ENCODE measurements at places on chromosomes 2 and 18.

DNA sequence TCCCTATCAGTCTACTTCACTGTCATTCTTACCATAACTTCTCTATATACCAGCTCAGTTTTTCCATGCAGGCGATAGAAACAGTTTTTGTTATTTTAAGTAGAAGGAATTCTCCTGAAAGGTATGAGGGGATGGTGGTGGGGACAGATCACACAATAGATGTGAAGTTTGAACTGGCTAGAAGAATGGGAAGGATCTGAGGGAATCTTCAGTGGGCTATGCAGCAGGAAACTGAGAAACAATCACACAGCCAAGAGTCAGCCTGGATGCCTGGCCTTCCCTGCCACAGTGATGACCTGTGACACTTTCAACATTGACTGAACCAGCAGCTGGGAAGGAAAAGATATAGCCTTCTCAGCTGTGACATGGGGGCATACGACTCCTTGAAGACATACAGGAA is 329.1 kb upstream of the GULP1 start:
- DNase-seq: no peak

DNA sequence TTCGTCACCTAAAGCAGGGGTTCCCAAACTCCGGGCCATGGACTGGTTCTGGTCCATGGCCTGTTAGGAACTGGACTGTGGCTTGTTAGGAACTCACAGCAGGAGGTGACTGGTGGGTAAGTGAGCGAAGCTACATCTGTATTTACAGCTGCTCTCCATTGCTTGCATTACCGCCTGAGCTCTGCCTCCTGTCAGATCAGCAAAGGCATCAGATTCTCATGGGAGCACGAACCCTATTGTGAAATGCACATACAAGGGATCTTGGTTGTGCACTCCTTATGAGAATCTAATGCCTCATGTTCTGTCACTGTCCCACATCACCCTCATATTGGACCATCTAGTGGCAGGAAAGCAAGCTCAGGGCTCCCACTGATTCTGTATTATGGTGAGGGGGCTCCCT is 217.0 kb downstream of the ZFP36L2 start:
- no peak for DNase-seq

DNA sequence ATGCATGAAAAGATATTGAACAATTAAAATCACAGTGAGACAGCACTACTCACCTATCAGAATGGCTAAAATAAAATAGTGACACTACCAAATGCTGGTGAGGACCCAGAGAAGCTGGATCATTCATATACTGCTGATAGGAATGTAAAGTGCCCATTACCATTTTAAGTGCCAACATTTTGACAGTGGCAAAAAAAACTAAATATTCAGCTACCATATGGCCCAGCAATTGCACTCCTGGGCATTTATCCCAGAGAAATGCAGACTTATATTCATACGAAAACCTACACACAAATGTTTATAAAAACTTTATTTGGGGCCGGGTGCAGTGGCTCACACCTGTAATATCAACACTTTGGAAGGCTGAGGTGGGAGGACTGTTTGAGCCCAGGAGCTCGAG is 47.6 kb downstream of the FBXO36 start:
- DNase-seq: no peak

GRCh38 chr2:61775956-61776570 is 77.8 kb downstream of the FAM161A start:
- no peak for DNase-seq

DNA sequence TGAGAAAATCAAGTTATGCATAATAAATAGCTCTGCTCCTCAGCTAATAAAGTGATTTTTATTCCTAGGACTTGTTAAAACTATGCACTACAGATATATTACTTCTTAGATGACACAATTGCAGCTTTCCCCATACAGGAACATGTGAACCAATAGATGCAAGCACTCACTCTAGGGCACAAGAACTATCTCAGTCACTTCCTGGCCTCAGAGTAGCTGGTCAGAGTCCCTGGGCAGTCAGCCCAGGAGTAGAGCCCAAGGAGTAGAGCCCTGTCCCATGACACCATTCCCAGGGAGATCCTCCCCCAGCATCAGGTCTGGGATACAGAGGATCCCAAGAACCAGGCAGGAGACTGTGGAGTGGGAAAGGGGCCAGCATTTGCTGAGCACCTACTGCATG is 2.7 kb downstream of the TNS1 start:
- DNase-seq: no peak

DNA sequence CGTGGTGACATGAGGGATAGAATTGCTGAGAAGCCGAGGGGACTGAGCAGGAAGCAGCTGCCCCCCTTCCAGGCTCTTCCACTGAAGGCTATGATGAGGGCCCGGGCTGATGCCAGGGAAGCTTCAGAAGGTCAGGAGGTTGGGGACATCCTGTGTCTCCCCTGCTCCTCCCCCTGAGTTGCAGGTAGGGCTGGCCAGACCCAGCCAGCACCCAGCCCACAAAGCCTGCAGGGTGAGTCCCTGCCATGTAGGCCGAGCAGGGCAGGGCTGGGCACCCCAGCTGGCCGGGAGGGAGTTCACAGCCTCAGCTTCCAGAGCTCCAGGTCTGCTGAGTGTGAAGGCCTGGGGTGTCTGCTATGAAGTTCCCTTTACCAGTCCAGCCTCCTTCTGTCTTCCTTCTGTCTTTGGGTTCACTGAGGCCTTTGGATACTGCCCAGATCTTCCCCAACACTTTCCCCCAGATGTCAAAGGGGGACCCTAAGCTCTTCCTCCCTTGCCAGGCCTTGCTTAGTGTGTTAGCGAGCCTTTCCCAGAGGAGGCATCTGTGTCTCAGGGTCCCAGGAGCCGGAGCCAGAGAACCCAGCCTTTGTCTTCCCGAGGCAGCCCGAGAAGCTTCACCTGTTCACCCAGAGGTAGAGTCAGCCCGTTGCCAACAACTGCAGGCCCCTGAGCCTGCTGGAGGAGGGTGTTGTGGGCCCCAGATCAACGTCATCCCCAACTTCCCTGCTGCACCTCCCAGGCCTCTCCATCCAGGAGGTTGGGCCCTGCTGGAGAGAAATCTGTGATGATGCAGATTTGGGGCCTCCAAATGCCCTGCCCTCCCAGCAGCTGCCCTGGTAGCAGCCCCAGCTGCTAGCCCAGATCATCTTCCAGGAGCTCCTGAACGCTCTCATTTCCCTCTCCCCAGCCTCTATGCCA is 3.6 kb upstream of the NCL start:
- no peak for DNase-seq

GRCh38 chr18:31664101-31664500 is 20.3 kb downstream of the B4GALT6 start:
- DNase-seq: no peak

GRCh38 chr2:232028071-232028470 is 66.6 kb downstream of the DIS3L2 start:
- DNase-seq: no peak

- no peak for DNase-seq
Measured at GRCh38 chr2:191150230-191150599, 579 bp downstream of the STAT4 start.

- no peak for DNase-seq
Measured at GRCh38 chr2:216786676-216787075, 73.2 kb downstream of the TNP1 start.

DNA sequence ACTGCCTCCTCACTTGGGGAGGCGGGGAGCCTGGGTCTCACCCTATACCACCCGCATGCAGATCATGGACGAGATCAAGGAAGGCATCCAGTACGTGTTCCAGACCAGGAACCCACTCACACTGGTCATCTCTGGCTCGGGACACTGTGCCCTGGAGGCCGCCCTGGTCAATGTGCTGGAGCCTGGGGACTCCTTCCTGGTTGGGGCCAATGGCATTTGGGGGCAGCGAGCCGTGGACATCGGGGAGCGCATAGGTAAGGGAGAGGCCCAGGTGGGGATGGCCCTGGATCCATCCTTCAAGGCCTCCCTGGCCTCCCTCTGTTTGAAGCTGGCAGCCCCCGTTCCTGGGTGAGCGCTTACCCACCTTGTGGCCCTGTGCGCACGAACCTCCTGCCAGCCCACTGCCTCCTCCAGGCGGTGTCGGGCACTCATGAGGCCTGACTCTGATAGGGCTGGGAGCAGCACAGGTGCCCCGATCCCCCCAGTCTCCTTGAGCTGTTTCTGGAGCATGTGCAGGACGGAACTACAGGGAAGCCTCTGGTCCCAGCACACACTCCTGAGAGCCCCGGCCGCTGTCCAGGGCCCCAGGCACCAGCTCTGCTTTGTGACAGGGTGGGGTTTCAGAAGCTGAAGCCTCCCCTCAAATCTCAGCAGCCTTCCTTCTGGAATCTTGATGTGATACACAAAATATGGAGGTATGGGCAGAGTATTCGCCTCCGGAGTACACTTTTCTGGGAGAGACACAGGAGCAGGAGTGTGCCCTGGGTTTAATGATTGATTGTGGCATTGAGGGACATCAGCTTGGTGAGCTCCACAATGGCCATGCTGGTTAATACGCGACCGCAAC is 708 bp downstream of the AGXT start:
- DNase-seq: no peak

- no peak for DNase-seq
Measured at GRCh38 chr2:156704617-156705016, 268.4 kb downstream of the GPD2 start.

- no peak for DNase-seq
Measured at GRCh38 chr2:217065012-217065290, 205.1 kb upstream of the TNP1 start.

GRCh38 chr2:175786471-175787124 is 215.5 kb downstream of the LNPK start:
- no peak for DNase-seq

- DNase-seq: no peak
Measured at GRCh38 chr18:8011361-8011760, 444.2 kb downstream of the PTPRM start.

DNA sequence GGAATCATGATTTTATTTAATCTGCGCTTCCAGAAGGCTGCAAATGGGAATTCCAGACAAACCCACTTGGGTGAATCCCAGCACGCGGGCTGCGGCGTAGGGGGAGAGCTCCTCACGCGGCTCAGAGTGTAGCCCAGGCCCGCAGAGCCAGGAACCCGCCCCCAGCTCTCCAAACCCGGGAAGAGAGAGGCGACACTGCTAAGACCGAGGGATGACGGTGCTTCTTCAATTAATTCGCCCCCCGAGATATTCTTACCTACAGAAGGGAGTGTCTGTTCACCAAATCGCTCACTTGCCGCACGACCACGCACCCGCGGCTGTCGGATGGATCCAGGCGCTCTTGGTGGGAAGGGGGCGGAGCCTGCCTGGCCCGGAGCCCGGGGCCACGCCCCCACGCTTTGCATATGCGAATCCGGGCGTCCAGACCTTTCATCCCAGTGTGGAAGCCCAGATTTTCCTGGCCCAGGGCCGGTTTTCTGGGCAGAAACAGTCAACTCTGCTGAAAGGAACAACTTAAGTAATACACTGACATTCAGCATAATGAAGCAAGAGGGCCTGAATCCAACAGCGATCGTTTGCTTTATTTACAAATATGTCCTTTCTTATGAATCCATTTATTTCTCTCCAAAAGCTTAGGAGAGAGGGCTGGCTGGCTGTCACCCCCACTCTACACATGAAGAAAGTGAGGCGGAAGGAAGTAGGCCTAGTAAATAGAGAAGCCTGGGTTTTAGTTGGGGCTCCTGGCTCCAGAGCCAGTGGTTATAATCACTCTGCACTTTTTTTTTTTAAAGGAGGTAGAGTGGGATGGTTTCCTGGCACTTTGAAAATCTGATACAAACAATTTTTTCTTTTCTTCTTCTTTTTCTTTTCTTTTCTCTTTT is at the start of gene SLC19A3:
TSS of gene SLC19A3 (minus strand) at position 342 of the 881 bp plus-strand sequence. CDS start 15,710 bp downstream, outside the sequence.
- peak; percentile 63 for DNase-seq

DNA sequence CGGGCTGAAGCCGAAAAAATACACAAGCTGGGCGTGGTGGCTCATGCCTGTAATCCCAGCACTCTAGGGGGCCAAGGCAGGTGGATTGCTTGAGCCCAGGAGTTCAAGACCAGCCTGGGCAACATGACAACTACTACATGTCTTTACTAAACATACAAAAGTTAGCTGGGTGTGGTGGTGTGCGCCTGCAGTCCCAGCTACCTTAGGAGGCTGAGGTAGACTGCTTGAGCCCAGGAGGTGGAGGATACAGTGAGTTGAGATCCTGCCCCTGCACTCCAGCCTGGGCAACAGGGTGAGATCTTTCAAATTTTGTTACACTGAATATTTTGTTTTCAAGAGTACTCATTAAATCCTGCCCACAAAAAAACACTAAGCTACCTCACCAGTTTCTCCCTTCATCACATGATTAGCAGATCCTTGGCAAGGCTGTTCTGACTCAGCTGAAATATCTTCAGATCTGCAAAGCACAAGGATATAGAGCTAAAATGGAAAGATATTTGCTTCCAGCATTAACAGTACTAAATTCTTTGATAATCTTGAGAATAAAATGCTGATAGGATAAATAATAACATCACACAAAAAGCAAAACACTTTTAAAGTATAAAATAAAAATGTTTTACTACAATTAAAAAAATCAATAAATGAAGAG is 28.2 kb upstream of the MCM6 start:
- no peak for DNase-seq

DNA sequence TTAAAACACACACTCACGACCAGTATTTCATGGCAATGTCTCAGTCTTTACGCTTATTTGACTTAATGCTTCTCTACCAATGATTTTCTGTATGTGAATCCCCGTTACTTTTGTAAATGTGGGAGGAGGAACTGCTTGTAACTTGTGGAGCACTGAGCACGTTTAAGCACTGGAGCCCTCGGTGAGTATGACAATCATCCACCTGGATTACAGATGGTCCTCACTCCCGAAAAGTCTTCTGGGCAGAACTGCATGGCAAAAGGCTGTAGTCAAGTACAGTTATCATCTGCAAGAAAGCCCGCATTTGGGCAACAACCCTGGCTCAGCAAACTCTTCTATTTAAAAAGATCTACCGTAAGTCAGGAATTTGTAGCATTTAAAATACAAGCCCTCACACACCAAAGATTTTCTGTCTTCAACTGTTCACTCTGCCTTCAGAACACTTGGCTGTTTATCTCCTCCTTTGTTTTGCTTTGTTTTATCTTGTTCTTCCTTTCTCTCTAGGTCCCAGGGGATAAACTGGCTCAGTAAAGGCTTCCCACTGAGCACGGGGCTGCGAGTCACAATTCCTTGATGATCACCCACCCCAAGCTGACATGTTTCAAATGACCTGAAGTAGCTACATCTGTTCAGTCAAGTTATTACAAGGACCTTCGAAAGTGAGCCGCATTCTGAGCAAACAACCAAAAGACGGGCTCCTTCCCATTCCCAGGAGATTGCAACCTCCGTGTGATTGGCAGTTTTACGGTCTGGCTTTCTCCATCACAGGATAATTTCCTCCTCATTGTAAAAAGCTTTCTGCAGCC is 102.2 kb downstream of the DLGAP1 start:
- no peak for DNase-seq

- DNase-seq: no peak
Measured at GRCh38 chr2:190819840-190820301, 60.8 kb upstream of the GLS start.

- no peak for DNase-seq
Measured at GRCh38 chr2:69946351-69947324, 14.8 kb downstream of the ASPRV1 start.
